ENCODE measurements at places on chromosomes 12 and 14.
A peak's percentile ranks its signal among the peaks of the same experiment; 100 is the strongest.

DNA sequence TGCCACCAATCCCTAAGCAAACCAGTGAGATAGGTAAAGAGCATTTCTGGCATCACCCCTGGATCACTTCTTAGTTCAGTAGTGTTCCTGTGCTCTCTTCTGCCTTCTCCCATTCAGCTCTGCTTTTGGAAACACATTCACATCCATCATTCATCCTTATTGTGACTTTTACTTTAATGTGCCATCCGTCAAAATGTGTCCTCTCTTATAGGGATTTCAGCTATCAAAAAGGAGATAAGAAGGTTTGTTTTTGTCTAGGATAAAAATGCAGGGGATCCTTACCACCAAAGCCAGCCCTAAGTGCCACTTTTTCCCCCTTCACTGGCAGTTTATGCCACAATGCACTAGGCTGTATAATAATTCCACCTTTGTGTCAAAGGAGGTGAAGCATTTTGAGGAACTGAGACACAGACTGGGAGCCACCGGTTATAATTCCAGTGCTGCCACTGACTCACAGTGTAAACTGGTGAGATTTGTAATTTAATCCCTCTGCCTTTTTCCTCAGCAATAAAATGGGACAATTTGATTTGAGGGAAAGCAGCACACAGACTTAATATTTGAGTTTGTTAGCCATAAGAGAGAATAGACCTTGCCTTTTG, 158.6 kb downstream of the PAX9 start:
- DNase-seq = no peak

DNA sequence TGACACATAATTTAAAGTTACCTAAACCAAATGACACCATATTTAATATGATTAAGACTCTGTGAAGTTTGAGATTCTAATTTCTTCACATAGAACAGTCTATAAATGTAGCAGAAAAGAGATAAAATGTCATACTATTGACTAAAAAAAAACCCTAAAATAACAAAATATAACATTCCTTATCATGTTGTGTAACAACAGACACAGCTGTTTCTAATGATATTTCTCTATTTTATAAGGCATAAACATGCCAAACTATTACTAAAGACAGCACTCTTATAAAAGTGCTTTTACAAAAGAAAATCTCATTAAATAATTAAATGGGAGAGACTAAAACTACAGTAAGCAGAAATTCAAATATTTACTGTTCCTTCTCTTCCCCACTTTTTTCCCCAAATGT, 49.4 kb downstream of the NOVA1 start:
- no peak for DNase-seq

GRCh38 chr14:75371297-75371696, 56.5 kb upstream of the JDP2 start:
- no peak for DNase-seq

- DNase-seq = no peak
Observed at GRCh38 chr12:99418379-99418778, 229.2 kb upstream of the GARIN6 start.

GRCh38 chr12:89354612-89355067, 2.3 kb upstream of the DUSP6 start:
- peak; percentile 59 for DNase-seq

Data from SW 1271 (cell line).